ENCODE measurements at places on chromosomes 2 and 18.

DNA sequence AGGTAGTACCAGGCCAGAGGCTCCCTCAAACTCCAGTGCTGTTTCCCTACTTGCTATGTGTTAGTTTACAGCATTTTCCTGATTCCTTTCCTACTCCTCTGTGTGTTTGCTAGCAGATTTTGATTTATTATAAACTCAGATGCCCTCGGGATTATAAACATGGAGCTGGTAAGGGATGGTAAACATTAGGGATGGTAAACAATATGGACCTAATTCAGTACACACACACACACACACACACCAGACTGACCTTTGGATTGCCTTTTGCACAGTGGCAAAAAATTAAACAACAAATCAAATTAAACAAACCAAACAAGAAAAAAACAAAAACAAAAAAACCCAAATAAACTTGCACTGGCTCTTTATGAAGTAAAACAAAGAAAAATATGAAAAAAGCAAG is 55.4 kb upstream of the ACVR1 start:
- DNase-seq = no peak

- DNase-seq = no peak
Observed at GRCh38 chr2:138722316-138722715, 57.9 kb downstream of the NXPH2 start.

DNA sequence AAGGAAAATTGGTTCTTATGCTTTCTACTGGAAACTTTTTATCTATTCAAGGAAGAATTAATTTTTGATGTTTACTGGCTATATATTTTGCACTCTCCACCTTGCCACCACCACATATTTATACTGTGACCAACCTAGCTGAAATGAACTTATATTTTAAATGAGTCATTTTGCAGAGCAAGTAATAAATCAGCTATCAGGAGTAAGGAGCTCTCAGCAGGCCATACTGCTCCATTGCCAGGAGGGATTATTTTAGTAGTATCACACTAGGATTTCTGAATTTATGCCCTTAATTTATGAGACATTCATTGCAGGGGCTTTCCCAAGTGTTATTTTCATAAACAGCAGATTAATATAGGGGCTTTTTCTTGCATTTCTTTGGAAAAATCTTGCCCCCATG is 125.8 kb upstream of the CYP1B1 start:
- no peak for DNase-seq

DNA sequence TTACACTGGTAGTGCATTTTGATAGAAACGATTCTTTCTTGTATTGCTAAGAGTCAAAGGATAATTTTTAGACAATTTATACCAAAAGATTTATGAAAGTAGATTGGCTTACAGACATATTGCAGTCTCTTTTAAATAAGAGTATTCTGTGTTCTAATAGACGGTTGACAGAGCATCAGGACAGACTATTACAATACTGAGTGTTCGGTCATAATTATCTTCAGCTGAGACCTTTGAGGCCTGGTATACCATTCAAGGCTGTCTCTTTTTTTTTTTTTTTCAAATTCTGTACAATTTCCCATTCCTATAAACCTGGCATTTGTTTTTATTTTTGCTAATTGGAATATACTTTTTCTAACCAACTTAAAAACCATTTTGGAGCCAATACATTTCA is 140.6 kb upstream of the NOSTRIN start:
- no peak for DNase-seq

GRCh38 chr2:199975273-199975895 is 20.0 kb downstream of the MAIP1 start:
- DNase-seq = no peak

DNA sequence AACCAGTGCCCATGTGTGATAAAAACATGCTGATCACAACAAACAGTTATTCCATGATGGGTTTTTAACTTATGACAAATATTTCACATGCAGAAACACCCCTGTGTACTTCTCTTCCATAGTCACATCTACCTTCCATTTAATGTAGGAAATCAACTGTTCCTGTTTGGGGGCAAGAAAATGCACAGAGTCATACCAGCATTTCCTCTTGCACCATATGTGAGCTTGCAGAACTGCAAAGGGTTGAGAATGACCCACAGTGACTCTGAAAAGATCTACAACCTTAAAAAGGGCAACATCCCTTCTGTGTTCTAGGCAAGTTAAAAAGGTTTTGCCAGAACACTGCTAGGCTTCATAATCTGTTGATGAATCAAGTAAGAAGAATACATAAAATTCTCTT is 9.9 kb downstream of the BMP10 start:
- no peak for DNase-seq

- DNase-seq = no peak
Observed at GRCh38 chr2:229273723-229274338, 2.7 kb upstream of the PID1 start.

GRCh38 chr2:43482961-43483360 is 112.9 kb downstream of the THADA start:
- no peak for DNase-seq

GRCh38 chr2:127661072-127661649 is 14.2 kb downstream of the LIMS2 start:
- no peak for DNase-seq

- no peak for DNase-seq
Observed at GRCh38 chr2:224841910-224842309, 125.7 kb upstream of the CCDC195 start.

DNA sequence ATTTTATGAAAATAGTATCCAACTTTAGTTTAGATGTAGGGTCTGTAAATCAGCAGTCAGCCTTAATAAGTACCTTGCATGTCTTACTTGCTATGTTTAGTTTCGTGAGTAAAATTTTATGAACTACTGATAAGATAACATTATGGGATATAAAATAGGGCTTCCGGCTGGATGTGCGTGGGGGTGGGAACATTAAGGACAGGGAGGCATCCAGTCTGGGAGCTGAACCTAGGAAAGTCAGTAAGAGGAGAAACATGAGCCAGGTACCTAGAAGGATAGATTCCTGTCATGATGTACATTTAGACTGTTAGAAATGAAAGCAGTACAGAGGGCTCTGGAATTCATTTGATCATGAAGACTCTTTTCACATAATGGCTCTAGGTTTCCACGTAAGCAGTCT is 12.7 kb upstream of the KCNJ13 start:
- DNase-seq = no peak

- DNase-seq = no peak
Observed at GRCh38 chr18:24181806-24182205, 42.9 kb downstream of the CABYR start.

GRCh38 chr18:66819235-66819634 is 215.3 kb upstream of the CDH19 start:
- DNase-seq = no peak

- DNase-seq = no peak
Observed at GRCh38 chr2:155294358-155294757, 595.9 kb downstream of the KCNJ3 start.

GRCh38 chr18:45248240-45248903 is 366.9 kb upstream of the SLC14A2 start:
- DNase-seq = no peak

- no peak for DNase-seq
Observed at GRCh38 chr18:65255417-65255816, 495.4 kb upstream of the CDH7 start.

GRCh38 chr2:29113891-29114321 is 1.3 kb upstream of the CLIP4 start:
- peak; percentile 27 for DNase-seq

DNA sequence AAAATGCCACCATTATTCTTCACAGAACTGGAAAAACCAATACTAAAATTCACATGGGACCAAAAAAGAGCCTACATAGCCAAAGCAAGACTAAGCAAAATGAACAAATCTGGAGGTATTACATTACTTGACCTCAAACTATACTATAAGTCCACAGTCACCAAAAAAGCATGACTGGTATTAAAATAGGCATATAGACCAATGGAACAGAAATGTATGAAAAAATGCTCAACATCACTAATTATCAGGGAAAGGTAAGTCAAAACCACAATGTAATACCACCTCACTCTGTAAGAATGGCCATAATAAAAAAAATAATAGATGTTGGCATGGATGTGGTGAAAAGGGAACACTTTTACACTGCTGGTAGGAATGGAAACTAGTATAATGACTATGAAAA is 158.6 kb downstream of the CDH2 start:
- no peak for DNase-seq

DNA sequence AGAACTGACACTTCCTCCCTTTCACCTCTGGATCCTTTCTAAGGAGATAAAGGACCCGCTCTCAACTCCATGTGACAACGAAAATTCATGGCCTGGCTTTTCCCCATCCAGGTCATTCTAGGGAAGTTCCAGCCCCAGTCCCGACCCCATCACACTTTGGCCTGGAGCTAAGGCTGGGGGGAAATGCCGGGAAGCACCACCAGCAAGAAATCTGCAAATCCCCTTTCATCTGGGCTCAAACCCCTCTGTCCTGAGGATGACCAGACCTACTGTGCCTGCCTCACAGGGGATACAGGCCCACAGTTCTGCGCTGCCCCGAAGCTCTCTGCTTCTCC is 1.3 kb downstream of the SIX2 start:
- DNase-seq = no peak

GRCh38 chr2:64135421-64135820 is 8.8 kb downstream of the PELI1 start:
- no peak for DNase-seq

DNA sequence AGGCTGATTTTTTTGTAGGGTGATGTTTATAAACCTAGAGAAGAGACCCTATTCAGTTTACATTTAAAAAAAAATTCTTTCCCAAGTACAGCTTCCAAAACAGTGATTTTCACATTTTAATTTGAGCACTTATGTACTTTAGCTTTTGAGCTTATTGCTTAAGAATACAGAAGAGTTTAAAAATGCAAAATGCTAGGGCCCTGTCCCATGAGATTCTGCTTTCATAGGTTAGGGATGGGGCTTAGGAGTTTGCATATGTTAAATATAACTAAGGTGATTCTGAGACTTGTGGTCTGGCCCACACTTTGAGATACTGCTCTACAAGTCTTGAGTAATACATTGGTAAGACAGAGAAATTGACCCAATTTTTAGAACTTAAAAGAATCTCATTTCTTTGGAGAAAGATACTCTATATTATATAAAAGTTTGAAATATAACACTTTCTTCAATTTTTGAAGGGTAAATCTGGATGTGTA is 137.3 kb upstream of the CWC22 start:
- no peak for DNase-seq

DNA sequence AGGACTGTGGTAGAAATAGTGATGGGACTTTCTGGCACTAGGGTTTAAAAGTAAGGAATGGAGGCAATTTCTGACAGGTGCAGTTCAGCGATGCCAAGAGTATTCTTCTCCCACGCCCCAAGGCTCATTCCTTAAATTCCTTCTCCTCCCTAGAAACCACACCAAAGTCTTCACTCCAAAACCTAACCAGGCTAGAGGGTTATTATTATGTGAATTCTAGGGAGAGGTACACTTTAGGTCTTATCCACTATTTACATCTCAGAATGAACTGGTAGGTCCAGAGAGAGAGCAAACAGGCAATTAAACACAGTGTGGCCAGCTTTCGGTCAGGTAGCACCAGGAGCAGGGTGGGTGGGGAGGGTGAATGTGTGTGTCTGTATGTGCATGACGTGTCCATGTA is 11.4 kb downstream of the IL1F10 start:
- no peak for DNase-seq

DNA sequence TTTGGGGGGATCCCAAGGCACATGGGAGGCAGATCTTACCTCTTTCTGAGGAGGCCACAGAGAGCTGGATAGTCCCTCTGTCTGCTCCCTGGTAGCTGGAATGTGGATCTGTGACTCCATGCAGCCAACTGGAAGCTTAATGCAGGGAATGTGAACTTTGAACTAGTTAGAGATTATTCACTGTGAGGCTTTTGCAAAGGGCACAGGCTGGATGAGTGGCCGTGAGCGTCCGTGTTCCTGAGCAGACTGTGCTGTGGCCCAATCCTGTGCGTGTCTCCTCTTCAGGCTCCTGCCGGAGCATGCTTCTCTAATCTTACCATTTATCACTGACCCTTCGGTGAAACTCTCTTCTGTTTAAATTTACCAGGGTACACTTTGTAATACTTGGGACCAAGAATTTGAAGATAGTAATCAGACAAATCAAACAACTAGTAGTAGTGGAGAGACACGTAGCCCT is 187.6 kb downstream of the PTPRM start:
- DNase-seq = no peak

- DNase-seq = no peak
Observed at GRCh38 chr2:198698230-198698629, 759.5 kb downstream of the SATB2 start.

DNA sequence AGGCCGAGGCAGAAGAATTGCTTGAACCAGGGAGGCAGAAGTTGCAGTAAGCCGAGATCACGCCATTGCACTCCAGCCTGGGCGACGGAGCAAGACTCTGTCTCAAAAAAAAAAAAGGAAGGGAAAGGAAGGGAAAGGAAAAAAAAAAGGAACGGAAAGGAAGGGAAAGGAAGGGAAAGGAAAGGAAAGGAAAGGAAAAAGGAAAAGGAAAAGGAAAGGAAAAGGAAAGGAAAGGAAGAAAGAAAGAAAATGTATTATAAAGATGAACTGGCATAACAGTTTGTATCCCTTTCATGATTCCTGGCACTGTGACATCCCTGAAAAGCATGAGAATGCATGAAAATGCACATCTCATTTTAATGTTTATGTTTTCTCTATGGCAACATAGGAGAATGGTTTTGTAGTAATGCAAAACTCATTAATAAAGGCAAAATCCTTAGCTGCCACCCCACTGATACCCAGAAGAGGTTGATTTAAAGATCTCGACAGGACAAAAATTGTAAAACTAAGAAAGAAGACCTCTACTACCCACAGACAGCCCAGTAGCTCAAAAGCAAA is 11.5 kb upstream of the MREG start:
- no peak for DNase-seq

GRCh38 chr2:198441246-198441645 is 636.9 kb downstream of the PLCL1 start:
- DNase-seq = no peak

DNA sequence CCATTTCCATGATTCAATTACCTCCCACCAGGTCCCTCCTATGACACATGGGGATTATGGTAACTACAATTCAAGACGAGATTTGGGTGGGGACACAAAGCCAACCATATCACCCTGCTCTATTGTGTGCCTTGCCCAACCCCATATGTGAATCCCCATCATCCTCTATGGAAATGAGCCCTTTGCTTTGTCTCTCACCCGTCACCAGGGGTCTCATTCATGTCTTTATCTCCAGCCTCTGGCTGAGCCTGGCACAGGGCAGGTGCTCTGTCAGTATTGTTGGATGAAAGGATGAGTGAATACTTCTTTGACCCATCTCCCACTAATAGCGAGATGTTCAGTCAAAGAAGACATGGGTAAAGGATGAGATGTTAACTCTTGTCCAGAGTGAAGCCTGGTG is 116.6 kb upstream of the LGALSL start:
- no peak for DNase-seq

Measured in bone marrow (tissue), 2 donors.